HepG2 (cell line): ENCODE measurements at places on chromosomes 12 and 14. TPM values are rescaled to one million over a fixed set of nuclear protein-coding genes. Genes with fewer than 3 reads are reported as not detected.

- no peak overlapping the region for H3K27ac ChIP-seq
- H3K36me3 ChIP-seq, result no peaks in the 10 kb centered on the region
- H3K27me3 ChIP-seq, result no peaks in the 10 kb centered on the region
- H3K4me1 ChIP-seq, result peaks cover 22% of the 10 kb centered on the region
- no peak for DNase-seq
These were observed 1.8 kb downstream of the ELK3 start for GRCh38 chr12:96195845-96196451.

DNA sequence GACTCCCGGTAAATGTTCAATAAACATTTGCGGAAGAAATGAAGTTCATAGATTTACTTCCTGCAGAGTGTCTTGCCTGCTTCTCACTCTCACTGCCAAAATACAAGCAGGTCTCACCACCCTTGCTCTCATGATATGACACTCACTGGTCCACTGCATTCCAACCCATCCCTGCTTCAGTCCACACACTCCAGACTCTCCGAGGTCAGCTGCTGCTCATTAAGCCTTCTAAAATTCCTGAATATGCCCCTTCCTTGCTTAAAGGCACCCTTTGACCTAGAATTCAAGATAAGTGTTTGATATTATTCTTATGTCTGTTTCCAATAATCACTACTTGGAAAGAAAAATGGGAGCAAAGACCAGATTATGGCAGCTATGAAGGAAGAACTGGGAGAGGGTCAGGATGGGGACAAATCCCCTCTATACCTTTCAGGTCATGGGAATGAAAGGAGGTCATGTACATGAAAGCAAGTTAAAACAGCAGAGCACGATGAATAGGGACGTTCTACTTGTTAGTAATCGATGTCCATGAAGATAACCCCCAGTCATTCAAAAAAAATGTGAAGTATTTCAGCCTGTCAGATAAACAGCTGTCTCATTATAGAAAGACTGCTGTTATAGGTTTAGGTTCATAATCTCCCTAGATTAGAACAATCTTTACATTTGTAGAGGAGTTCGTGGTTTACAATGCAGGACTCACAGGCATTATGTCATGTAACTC lies 10.5 kb upstream of the NID2 start:
- peak; percentile 71 for DNase-seq
- no peak overlapping the region for H3K4me3 ChIP-seq
- H3K36me3 ChIP-seq, result no peaks in the 10 kb centered on the region
- peaks cover 20% of the 10 kb centered on the region for H3K4me1 ChIP-seq
- no peaks in the 10 kb centered on the region; the same call in 1 of the 2 replicates for H3K27me3 ChIP-seq
- H3K27ac ChIP-seq, result no peak overlapping the region

Gene OTUB2
- 2.2 and 2.4 TPM in 2 replicates for total RNA-seq

DNA sequence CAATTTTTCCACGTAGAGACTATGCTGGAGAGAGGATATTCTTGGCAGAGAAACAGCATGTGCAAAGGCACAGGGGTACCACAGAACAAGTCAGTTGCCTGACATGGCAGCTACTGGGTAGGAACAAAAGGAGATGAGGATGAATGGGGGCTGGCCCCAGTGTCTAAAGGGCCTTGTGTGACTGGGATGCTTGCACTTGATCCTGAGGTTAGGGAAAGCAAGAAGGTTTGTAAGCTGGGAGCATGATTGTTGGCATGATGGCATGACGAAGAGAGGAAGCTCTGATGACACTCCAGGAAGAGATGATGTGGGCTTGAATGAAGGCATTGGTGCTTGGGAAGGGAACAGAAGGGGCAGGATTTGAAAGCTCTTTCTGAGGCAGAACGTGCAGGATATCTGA lies 139.1 kb downstream of the ZFP36L1 start:
- H3K27me3 ChIP-seq, result no peaks in the 10 kb centered on the region
- H3K4me3 ChIP-seq, result no peak overlapping the region
- H3K27ac ChIP-seq, result no peak overlapping the region
- H3K36me3 ChIP-seq, result no peaks in the 10 kb centered on the region
- DNase-seq, result no peak
- H3K4me1 ChIP-seq, result peaks cover 49% of the 10 kb centered on the region

DNA sequence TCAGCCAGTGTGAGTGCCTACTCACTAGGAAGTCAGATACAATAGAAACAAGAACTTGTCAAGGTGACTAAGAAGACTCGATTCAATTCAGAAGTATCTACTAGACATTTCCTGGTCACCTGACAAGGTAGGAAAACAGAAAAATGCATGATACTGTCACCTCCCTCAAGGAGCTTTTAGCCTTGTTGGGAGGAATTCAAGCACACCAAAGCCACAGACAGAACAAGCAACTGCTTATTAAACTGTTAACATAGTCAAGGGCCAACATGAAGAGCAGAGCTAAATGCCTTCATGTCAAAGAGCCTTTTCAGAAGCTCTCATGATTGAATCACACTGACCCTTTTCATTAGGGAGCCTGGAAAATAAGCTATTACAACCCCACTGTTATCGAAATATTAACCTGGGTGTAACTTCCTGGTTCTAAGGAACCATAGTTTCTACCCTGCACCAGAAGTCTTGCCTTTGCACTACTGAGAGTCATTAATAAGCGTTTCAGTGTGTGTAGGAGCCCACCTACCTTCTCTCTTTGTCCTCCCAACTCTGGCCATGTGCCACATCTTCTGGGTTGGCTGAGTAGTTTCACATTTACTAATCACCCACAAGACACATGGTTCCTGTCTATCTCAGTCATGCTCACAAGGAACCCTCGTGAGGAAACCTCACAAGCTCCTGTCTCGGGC lies 31.0 kb upstream of the LGALS3 start:
- H3K27ac ChIP-seq, result no peak overlapping the region
- no peak for DNase-seq
- H3K4me1 ChIP-seq, result peaks cover 20% of the 10 kb centered on the region
- no peaks in the 10 kb centered on the region for H3K36me3 ChIP-seq
- H3K27me3 ChIP-seq, result no peaks in the 10 kb centered on the region
- H3K4me3 ChIP-seq, result no peak overlapping the region

Gene TOMM20L
- total RNA-seq, result 0.46 TPM in 1 of 2 replicates, not detected in the other

DNA sequence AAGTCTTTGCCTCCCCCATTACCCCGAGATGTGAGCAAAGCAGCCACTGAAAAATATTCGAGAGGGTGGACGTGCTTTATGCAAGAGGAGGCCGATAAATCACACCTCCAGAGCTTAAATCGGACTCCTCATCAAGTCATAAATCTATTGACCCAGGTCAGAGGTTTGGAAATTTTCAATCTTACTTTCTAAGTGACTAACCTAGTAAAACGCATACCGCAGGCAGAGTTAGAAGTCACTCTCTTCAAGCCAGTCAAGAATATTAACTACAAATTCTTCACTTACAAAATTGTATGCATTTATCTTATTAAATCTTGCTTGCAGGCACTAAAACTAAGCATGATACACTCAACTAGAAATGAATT lies 34.9 kb downstream of the GPHB5 start:
- no peaks in the 10 kb centered on the region for H3K36me3 ChIP-seq
- no peak for DNase-seq
- no peak overlapping the region for H3K27ac ChIP-seq
- no peaks in the 10 kb centered on the region; the same call in 2 of the 3 replicates for H3K27me3 ChIP-seq
- H3K4me1 ChIP-seq, result no peaks in the 10 kb centered on the region
- no peak overlapping the region for H3K4me3 ChIP-seq

Gene GUCY2C
- total RNA-seq, result not detected in 2 replicates

Gene DPY19L2
- total RNA-seq, result not detected in 2 replicates

- no peak overlapping the region for H3K4me3 ChIP-seq
- H3K27ac ChIP-seq, result no peak overlapping the region
- no peak for DNase-seq
- H3K4me1 ChIP-seq, result peaks cover 62% of the 10 kb centered on the region
These were observed 8.3 kb downstream of the ATP2B1 start for GRCh38 chr12:89700191-89700810.

GRCh38 chr14:22487941-22488340 lies 101.1 kb downstream of the DAD1 start:
- H3K27me3 ChIP-seq, result no peaks in the 10 kb centered on the region; the same call in 1 of the 2 replicates
- DNase-seq, result no peak
- H3K36me3 ChIP-seq, result no peaks in the 10 kb centered on the region
- H3K4me3 ChIP-seq, result no peak overlapping the region
- H3K4me1 ChIP-seq, result no peaks in the 10 kb centered on the region

Gene ENDOU
- not detected in 2 replicates for total RNA-seq

GRCh38 chr14:64715628-64716412 lies 11.6 kb downstream of the PLEKHG3 start:
- H3K4me1 ChIP-seq, result peaks cover 36% of the 10 kb centered on the region
- DNase-seq, result no peak
- no peak overlapping the region for H3K4me3 ChIP-seq
- H3K27ac ChIP-seq, result no peak overlapping the region
- H3K27me3 ChIP-seq, result no peaks in the 10 kb centered on the region
- H3K36me3 ChIP-seq, result no peaks in the 10 kb centered on the region

DNA sequence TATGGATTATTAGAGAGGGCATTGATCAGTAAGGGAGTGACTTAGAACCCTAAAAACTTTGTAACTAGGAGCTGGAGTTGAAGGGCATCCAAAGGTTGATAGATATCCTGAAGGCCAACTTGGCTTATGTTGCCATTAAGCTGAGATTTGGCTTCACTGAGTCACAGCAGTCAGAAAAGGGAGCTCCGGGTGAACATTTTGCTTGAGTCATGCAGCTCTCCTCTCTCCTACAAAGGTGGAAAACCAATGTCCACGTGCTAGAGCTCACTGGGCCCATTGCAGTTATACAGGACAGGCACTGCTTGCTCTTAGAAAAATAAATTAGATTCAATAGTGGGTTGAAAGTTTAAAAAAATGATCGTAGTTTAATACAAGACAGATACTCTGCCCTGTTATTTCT lies 87.3 kb upstream of the LRIG3 start:
- DNase-seq, result no peak
- H3K27ac ChIP-seq, result no peak overlapping the region
- H3K4me1 ChIP-seq, result no peaks in the 10 kb centered on the region
- no peaks in the 10 kb centered on the region for H3K27me3 ChIP-seq
- H3K36me3 ChIP-seq, result no peaks in the 10 kb centered on the region

Gene MGAT4C
- not detected in 2 replicates for total RNA-seq

Gene KLRG1
- 1.2 and 1.6 TPM in 2 replicates for total RNA-seq
